ENCODE measurements at places on chromosomes 16 and 17.

GRCh38 chr17:81858170-81858966 is 2.0 kb downstream of the P4HB start:
- no peak for DNase-seq

DNA sequence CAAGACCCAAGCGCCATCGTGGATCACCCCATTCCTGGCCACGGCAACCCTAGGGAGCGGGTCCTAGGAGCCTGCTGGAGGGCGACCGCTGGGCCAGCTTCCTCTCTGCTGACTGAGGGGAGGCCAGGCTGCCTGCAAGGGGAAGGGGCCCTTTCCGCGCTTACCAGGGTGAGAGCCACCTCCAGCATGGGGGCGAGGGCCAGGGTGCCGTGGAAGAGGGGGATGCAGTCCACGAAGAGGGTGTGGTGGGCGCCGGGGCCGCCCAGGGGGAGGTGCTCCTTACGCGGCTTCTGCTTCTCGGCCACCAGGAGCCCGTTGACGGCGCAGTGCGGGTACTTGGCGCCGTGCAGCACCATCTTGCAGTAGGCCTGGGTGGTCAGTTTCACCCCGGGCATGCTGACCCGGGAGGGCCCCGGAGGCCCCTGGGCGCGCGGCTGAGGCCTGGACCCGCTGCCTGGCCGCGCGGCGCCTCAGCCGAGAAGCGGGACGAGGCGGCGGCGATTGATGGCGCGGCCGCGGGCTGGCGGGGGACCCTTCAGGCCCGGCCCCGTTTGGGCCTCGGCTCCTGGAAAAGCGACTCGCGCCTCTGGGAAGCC is 345 bp downstream of the EMC8 start:
- peak; percentile 1 for DNase-seq

DNA sequence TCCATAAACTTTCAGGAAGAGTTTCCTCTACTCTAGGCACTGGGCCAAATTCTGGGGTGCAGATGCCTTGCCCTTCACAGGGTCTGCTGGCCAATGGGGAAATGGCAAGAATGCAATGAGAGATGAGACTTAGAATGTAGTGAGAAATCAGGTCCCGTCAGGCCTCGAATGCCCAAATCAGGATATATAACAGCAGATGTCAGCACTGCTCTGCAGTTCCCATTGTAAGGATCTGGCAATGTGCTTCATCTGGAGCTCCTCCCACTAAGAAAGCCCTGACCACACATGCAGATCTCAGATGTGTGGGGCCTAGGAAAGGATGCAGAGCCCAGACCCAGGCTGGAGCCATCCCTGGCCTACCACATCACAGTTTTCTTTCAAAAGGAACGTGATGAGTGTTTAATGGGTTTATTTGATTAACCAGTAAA is 13.9 kb upstream of the LPCAT2 start:
- DNase-seq, result peak; percentile 57

DNA sequence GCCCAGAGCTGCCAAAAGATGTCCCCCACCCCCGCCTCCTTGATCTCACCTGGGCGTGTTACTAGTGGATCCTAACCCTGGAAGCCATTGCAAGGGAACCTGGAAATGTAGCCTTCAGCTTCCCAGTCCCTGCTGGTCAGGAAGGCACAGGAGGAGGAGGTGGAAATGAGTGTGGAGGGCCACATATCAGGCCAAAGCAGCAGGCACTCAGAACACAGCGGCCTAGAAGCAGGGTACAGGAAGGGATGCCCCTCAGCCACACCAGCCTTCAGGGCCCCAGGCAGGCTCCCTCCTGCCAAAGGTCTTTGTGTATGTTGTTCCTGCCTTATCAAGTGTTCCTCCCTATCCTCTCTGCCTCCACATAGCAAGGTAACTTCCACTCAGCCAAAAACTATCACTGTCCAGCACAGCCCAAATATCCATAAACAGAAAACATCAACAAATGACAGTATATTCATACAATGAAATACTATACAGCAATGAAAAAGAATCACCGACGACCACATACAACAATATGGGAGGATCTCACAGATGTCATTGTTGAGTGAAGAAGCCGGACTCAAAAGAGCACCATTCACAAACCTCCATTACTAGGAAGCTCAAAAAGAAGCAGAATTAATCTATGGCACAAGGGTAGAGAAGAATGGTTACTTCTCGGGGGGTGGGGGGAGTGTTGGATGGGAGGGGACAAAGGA is 28.2 kb upstream of the TNFRSF13B start:
- DNase-seq, result no peak

GRCh38 chr17:7930841-7931631 is 710 bp downstream of the TRAPPC1 start:
- no peak for DNase-seq

- no peak for DNase-seq
Measured at GRCh38 chr17:2070241-2071023, 15.5 kb downstream of the HIC1 start.

GRCh38 chr16:78142788-78143187 is 43.3 kb downstream of the WWOX start:
- no peak for DNase-seq

- DNase-seq, result no peak
Measured at GRCh38 chr16:66605979-66606751, 1.7 kb downstream of the CMTM3 start.

- no peak for DNase-seq
Measured at GRCh38 chr16:3589991-3590701, 12.9 kb upstream of the NLRC3 start.

- no peak for DNase-seq
Measured at GRCh38 chr17:33838281-33838680, 416.8 kb upstream of the CCL2 start.

DNA sequence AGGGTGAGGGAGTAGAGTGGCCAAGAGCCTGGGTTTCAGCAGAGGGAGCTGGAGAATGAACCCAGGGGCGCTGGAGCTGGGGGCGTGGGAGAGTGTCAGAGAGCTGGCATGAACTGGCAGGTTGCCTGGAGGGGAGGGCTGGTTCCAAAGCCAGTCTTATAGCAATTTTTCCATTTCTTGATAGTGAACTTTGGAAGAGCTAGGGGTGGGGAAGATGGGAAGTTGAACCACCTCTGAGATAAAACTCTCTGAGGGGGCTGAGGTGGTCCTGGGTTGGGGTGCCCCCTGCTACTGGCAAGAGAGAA is 36.9 kb downstream of the ADGRG5 start:
- DNase-seq, result no peak

- no peak for DNase-seq
Measured at GRCh38 chr17:1237471-1237870, 32.8 kb upstream of the BHLHA9 start.

- no peak for DNase-seq
Measured at GRCh38 chr16:74601126-74601871, 5.6 kb downstream of the GLG1 start.

DNA sequence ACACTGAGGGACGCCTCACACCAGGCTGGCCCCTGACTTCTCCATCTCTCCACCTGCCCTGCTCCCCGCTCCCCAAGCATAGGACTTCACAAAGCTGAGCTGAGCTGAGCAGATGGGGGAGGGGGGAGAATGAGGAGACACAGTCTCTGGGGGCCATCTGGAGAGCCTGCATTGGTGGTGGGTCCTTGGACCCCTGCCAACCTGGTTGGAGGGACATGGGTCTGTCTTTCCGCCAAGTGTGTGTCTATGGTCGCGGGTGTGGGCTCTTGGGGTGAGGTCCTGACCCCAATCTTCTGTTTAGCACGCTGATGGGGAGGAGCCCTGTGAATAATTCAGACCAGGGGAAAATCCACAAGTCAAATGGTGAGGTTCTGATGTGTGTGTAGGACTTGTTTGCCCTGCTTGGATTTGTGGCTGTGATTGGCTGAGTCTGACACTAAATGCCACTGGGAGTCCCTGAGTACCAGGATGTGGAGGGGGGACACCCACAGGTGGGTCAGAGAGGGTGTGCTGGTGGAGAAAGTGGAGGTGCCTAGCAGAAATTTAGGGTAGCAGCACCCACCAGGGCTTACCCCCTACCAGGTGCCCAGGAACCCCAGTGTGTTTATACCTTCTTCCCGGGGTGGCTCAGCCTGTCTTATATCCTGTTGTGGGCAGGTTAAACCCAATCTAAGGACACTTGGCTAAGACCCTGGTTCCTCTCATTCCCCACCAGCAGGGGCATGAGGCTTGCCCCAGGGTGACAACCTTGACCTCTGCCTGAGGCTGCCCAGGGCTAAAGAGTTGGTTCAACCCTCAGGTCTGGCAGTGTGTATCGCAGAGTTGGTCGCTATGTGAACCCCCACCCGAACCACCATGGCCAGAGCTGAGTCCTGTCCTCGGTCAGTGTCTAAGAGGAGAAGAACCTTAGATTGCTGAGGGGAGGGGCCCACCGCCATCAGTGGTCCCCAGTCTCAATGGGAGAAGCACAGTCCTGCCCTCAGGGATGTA is 2.1 kb downstream of the FMNL1 start:
- no peak for DNase-seq

DNA sequence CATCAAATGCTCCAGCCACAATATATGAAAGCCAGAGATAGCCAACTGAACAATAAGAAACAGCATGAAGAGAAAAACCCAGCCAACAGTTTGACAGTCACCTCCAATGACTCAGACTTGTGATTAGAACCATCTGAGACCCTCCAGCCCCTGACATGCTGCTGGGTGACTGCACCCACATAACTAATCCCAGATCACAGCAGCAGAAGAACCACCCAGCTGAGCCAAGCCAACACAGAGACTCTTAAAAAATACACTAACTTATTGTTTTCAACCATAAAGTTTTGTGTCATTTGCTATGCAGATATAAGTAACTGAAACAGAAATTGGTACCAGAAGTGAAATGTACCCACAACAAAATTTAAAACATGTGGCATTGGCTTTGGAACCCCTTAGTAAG is 314.3 kb upstream of the DYNLRB2 start:
- no peak for DNase-seq

GRCh38 chr17:50218771-50219315 is 17.4 kb upstream of the COL1A1 start:
- DNase-seq, result peak; percentile 96

- no peak for DNase-seq
Measured at GRCh38 chr17:67456103-67456502, 79.0 kb downstream of the PITPNC1 start.

DNA sequence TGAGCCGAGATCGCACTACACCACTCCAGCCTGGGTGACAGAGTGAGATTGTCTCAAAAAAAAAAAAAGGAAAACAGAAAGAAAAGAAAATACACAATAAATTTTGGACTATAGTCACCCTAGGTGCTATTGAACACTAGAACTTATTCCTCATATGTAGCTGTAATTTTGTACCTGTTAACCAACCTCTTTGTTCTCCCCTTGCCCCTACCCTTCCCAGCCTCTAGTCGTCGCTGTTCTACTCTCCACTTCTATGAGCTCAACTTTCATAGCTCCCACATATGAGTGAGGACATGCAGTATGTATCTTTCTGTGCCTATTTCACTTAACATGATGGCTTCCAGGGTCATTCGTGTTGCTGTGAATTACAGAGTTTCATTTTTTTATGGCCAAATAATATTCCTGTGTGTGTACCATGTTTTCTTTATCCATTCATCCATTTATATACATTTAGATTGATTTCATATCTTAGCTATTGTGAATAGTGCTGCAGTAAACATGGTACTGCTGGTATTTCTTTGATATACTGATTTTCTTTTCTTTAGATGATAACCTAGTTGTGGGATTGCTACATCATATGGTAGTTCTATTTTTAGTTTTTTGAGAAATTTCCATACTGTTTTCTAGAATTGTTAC is 28.3 kb downstream of the VPS35L start:
- DNase-seq, result no peak

- DNase-seq, result no peak
Measured at GRCh38 chr16:75754141-75754540, 27.9 kb upstream of the CPHXL start.

GRCh38 chr16:53081686-53082407 is 27.1 kb downstream of the CHD9 start:
- DNase-seq, result no peak

GRCh38 chr17:38703742-38704605 is 1.1 kb upstream of the MLLT6 start:
- DNase-seq, result no peak

DNA sequence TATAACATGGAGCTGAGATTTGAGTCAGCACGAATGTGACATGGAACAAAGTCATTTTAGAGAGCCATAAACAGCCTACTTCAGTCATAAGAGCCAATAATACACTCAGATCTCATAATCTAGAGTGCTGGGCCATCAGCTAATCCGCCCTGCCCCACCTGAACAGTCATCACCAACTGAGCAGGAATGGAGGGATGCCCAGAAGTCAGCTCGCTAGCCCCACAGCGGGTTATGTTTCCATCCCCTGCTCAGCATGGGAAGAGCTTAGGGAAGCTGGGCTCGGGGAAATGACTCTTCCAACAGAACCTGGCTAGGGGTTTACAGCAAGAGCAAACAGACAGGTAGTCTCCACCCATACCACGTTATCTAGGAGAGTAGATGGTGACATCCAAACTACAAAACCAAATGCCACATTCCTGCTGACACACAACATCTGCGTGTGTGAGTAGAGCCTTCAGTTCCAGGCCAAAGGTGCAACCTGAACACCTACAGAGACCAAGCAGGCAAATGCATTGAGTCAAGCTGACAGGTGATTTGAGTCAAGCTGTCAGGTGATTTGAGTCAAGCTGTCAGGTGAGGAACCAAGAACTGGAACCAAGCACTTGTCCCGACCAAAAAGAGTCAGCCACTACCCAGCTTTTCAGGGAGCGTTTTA is 2.0 kb downstream of the TMEM11 start:
- no peak for DNase-seq

GRCh38 chr17:55961386-55961785 is 191.9 kb upstream of the ANKFN1 start:
- DNase-seq, result no peak

DNA sequence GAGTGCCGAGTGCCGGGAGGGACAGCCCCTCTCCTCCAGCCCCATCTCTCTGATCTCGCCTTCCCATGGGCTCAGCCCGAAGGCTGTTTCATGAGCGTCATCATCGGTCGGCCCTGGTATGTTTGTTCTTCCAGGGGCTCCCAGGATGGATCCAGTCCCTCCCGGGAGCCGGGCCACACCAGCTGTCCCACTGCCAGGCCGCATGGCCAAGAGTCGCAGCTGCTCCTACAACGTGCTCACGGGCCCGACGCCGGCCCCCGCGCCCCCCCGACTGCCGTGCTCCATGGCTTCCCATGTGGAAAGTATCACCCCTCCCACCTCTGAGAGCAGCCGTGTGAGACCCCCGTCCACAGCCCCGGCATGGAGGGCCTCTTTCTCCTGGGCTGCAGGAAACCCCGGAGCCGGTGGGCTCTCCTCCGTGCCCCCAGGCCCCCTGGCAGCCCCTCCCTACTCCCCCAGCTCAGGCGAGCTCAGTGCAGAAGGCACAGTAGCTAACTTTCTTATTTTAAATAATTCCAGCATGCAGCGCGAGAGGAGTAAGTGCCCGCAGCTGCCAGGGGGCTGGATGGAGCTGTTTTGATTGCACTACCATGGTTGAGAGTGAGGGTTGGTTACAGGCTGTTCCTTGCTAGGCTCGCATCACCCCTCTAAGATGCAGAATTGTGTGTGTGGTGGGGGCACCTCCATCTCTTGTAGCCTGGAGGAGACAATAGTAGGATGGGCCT is 26.6 kb upstream of the GSE1 start:
- no peak for DNase-seq

DNA sequence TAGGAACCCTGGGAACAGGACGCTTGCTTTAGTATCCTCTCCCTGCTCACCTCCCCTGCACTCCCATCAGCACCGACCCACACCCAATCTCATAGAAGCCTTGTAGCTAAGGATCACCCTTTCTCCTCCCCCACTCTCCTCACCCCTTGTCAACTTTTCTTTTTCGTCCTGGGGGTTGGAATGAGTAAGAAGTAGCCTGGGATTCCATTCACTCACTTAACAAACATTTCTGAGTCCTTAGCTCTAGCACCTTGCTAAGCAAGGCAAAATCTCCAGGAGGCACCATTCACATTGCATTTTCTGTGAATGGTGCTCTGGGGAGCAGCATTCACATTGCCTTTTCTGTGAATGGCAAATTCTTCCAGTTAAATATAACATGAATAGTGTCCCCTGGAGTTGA is 1.1 kb upstream of the PGAP3 start:
- no peak for DNase-seq

Data from HS-27A (cell line).